GDM1 (cell line): ENCODE measurements at places on chromosomes 16 and 17.
A peak's percentile ranks its signal among the peaks of the same experiment; 100 is the strongest.

GRCh38 chr17:40041196-40041595, 13.0 kb downstream of the MED24 start:
- DNase-seq, result no peak

DNA sequence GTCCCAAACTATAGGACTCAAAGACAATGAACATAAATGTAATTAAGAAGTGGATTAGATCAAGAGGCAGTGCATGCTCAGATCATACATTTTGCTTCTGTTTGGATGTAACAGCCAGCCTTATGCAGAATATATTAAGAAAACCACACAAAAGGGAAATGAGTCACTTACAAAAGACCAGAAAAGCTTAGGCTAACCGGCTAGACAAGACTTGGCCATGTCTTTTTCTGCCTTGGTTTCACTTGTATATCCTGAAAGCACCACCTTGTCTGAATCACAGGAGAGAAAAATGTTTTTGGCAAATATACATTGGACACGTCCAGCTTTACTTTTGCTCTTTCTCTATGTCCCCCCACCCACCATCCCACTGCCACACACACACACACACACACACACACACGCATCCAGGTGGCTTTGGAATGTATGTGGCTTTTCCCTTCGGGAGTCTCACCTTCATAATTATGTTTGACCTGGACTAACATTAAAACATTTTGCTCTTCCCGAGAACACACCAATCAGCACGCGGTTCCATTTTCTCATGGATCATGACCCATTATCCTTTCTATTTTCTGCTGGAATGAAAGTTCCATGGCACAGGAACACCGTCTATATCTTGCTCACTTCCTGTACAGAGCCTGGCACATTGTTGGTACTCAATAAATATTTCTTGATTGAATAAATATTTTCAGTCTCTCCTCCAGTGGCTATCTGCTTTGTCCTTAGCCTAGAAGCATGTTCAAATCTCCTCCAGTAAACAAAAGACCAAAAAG, 64.6 kb downstream of the CDK5R1 start:
- DNase-seq, result peak; percentile 25

DNA sequence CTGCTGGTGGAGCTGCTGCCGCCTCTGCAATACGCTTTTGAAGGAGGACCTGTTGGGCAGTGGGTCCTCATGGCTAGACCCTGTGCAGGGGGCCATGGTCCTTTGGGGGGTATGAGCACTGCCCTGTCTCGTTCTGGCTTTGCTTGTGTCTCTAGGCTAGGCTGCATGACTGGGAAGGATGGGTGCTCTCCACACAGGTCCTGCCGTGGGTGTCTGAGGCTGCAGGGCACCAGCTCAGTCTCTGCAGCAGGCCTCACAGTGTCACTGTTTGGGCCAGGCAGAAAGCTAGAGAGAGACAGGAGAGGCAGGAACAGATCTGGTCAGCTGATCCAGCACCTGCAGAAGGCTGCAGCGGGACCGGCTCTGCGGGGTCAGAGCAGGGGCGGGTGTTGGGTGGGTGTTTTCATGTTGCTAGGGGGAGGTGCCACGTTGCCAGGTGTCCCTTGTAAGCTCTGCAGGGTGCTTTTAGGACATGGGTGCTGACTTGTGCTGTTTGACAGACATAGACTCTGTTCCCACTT, 111.4 kb downstream of the SNX29 start:
- DNase-seq, result no peak

GRCh38 chr17:27762527-27763305, 37.6 kb downstream of the NOS2 start:
- DNase-seq, result peak; percentile 28

GRCh38 chr16:260326-260725, 15.4 kb downstream of the RGS11 start:
- DNase-seq, result no peak

DNA sequence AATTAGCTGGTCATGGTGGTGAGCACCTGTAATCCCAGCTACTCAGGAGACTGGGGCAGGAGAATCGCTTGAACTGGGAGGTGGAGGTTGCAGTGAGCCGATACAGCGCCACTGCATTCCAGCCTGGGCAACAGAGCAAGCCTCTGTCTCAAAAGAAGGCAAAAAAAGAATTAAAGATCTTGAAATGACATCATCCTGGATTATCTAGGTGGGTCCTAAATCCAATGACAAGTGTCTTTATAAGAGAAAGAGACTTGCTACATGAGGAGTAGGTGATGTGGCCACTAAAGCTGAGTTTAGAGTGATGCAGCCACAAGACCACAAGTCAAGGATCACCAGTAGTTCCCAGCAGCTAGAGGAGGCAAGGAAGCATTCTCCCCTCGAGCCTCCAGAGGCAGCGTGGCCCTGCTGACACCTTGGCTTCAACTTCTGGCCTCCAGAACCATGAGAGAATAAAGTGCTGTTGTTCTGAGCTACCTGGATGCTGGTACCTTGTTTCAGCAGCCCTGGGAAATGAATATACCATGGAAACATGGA, 15.8 kb downstream of the CIITA start:
- DNase-seq, result no peak

DNA sequence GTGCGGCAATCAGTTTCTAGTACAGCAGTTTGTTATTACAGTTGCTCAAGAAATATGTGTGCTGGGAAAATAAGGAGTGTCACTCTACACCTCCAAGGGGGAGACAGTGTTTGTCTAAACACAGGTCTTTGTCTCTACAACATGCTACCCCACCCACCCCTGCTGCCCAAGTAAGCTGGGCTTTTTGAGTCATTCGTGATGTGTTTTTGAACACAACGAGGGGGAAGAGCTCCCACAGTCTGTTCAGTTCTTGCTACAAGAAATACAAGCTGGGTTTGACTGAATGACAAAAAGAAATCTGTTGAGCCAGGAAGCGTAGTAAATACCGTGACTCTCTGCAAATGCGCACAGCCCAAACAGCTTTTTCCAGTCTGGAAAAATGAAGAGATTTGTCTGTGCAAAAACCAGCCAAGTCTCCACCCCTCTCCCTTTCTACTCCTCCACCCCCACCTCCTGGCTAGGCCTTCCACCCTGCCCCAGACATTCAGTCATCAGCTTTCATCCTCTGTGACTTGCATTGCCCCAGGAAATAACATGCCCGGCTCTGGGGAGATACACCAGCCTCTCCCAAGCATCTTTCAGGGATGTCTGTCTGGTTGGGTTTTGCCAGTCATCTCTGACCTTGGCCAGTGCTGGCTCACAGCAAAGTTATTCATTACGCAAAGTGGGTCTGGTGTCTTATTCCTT, 25.7 kb downstream of the CHD9 start:
- no peak for DNase-seq
